ENCODE measurements at places on chromosomes 7 and 10. TPM values are rescaled to one million over a fixed set of nuclear protein-coding genes. Genes with fewer than 3 reads are reported as not detected.

The GFRA1 gene
- total RNA-seq: 7.4 TPM

The GDF2 gene
- not detected for total RNA-seq

The SPDYE16 gene
- total RNA-seq: not detected

The TMEM270 gene
- total RNA-seq: 0.23 TPM

The PRKCQ gene
- total RNA-seq: 3.9 TPM

The C10orf105 gene
- total RNA-seq: not detected

The MYOF gene
- total RNA-seq: 241 TPM

Data from A549 treated with ZK216348 at 1 μM for 4 hours (cell line).